ENCODE measurements at places on chromosomes 1 and 21.

GRCh38 chr1:37055631-37056030 lies 21.3 kb upstream of the GRIK3 start:
- no peak for DNase-seq

DNA sequence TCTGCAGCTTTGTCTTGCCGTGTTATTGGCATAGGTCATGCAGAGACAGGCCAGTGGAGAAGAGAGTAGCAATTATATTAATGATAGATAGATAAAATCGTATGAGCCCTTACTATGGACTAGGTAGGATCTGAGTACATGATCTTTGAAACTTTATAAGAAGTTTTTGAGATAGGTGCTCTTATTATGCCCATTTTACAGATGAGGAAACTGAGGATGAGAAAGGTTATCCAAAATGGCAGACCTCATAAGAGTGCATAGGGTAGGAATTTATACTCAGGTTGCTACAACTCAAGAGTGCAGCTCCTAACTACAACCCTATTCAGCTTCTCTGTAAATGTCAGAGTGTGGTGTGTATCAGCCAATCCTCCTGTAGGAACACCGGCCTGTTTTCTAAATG lies 89.6 kb downstream of the SLC35F3 start:
- DNase-seq = no peak

- no peak for DNase-seq
Measured at GRCh38 chr1:168134132-168134531, 2.6 kb downstream of the GPR161 start.

- no peak for DNase-seq
Measured at GRCh38 chr1:109249654-109250401, 489 bp downstream of the CELSR2 start.

GRCh38 chr1:12249181-12249580 lies 19.4 kb downstream of the VPS13D start:
- no peak for DNase-seq

GRCh38 chr1:63920154-63921117 lies 146.6 kb downstream of the ROR1 start:
- no peak for DNase-seq

DNA sequence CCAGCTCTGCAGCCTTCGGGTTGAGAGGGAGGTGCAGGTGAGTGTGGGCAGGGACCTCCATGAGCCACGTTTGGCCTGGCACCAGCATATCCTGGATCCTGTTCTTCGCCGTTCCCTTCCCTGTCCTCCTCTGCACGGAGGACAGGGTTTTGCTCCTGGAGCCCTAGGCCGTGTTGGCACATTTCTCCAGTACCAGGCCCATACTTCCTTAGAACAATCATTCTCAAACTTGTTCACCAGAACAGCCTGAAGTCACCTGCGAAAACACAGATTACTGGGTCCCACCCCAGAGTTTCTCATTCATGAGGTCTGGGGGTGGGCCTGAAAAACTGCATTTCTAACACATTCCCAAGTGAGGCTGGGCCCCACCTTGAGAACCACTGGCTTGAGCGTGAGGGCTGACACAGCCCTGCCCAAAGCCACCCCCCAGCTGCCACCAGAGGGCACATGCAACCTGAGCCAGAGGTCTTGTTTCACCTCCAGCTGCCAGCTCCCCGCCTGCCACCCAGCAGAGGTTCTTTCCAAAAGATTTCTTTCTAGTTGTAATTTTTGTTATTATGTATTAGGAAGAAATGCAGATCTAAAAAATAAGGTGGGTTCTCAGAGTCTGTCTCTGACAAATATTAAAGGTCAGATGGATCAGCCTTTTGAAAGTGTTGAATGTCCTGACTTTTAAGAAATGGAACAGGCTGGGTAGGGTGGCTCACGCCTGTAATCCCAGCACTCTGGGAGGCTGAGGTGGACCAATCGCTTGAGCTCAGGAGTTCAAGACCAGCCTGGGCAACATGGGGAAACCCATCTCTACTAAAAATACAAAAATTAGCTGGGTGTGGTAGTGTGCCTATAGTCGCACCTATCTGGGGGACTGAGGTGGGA lies 39.6 kb upstream of the LDLRAP1 start:
- peak; percentile 78 for DNase-seq

- no peak for DNase-seq
Measured at GRCh38 chr1:18041685-18042355, 65.8 kb upstream of the IGSF21 start.

- peak; percentile 49 for DNase-seq
Measured at GRCh38 chr1:1677718-1678580, 14.6 kb downstream of the SLC35E2B start.

- no peak for DNase-seq
Measured at GRCh38 chr1:2102753-2103152, 52.5 kb downstream of the PRKCZ start.

GRCh38 chr1:179953974-179954492 lies 577 bp upstream of the CEP350 start:
- DNase-seq = peak; percentile 25

DNA sequence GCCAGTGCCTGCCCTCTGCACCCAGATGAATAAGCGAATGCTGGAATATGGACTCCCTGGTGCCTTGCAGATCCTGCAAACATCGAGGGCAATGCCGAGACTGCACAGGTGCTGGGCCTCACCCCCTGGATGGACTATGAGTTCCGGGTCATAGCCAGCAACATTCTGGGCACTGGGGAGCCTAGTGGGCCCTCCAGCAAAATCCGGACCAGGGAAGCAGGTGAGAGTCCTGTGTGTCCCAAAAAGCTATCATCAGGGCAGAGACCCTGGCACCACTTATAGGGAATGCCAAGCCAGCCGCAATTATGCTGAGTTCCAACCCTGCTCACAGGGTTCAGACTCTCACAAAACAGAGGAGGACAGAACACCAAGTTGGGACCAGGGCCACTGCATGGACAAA lies 17.2 kb downstream of the TMEM81 start:
- DNase-seq = no peak

DNA sequence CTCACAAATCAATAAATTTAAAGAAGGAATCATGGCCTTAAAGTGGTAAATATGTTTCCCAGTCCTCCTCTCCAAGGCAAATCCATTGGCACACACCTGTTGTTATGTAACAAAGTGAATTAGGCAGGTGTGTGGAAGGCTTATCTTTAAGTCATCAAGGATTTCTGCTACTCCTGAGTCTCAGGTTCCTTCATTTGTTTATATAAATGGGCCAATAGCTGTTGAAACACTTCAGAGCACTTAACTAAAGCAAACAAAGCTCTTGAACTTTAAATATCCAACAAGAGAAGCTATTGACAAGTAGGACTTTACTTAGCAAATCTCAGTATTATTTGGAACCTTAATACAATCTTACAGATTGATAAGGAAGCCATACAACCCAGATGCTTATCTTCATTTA lies 99.3 kb upstream of the ESRRG start:
- DNase-seq = no peak

GRCh38 chr1:175237389-175237788 lies 44.8 kb upstream of the KIAA0040 start:
- no peak for DNase-seq

DNA sequence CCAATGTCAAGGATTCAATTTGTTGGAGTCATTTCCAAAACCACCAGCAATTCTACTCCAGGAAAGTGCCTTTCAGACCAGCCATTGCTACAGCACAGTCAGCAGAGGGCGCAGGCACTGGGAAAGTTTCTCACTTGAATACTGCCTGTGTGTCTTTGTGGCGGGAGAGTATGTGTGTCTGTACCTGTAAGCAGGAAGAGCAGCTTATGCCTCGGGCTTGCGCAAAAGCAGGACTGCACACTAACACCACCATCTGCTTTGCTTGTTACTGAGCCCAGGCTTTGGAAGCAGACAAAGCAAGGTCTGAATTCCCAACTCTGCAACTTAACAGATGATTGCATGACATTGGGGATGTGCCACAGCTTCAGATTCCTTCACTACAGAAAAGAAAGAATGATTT lies 7.0 kb upstream of the CTSE start:
- DNase-seq = peak; percentile 42

DNA sequence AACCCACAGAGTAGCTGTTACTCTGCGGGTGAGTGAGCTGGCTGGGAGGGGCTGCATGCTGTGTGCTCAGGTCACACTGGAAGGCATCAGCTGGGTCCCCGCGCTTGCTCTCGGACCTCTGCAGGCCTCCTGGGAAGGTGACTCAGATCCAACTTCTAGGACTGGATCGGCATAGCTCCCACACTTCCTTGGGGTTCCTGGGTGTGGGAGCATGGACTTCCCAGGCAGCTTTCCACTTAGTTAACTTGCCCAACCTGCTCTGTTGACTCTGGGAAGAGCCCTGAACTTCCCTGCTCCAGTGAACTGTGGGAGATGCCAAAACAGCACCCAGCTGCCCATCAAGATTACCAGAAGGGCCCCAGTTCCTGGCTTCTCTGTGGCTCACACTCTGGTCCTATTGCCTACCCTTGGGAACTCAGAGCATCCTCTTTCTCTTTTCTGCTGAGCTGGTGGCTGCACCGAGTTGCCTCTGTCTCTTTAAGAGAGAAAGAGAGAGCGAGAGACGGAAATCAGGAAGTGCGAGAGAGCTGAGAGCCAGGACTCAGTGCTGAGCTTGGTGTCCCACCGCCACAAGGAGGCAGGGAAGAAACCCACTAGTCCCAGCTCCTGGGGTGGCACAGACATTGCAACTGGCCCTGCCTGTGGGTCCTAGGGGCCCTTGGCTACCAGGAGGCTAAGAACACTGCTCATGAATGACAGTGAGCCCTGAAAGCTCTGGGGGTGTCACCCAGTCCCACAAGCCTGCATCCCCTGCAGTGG lies at the start of gene IKBKE:
TSS of gene IKBKE (plus strand) at position 544 of the 759 bp plus-strand sequence. CDS start 2,752 bp downstream, outside the sequence.
- DNase-seq = peak; percentile 35

GRCh38 chr1:232443372-232443771 lies 186.6 kb downstream of the SIPA1L2 start:
- no peak for DNase-seq

DNA sequence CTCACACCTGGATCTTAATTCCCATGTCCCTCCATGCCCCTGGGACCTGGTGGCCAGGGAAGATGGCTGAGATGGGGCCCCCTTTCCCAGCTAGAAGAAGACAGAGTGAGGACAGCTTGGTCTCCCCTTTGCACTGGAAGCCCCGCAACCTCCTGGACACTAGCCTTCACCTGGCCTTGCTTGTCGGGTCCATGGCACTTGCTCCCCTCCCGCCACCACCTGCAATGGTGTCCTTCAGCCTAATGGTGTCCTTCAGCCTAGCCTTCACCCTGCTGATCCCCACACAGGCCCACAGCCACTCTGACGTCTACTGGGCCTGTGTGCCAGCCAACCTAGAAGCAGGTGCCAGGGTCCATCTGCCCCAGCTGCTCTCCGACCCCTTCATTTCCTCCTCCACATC lies 45.9 kb upstream of the EDN2 start:
- no peak for DNase-seq

- no peak for DNase-seq
Measured at GRCh38 chr1:36522461-36523229, 39.9 kb upstream of the CSF3R start.

- no peak for DNase-seq
Measured at GRCh38 chr1:170619241-170620028, 44.5 kb upstream of the PRRX1 start.

- DNase-seq = no peak
Measured at GRCh38 chr1:108082738-108083562, 117.2 kb downstream of the SLC25A24 start.

- DNase-seq = no peak
Measured at GRCh38 chr1:212030936-212031528, 4.3 kb downstream of the INTS7 start.

GRCh38 chr1:229452956-229453801 lies 19.3 kb upstream of the ACTA1 start:
- no peak for DNase-seq

GRCh38 chr1:229514578-229515275 lies 6.6 kb upstream of the NUP133 start:
- DNase-seq = peak; percentile 65

DNA sequence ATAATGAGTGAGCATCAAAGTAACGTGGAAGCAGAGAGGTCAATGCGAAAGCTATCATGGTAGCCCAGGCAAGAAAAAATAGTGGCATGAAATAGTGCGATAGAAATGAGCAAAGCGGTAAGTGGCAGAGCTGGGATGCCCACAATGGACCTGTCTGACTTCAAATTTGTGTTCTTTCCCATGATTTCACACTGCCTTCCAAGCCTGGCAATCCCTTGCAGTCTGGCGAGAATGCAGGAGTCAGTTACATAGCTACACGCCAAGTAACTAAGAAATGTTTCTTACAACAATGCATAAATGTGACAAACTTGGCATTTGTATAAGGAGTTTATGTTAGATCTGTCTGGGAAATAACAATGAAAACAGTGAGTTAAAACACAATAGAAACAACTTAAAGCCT lies 82.6 kb downstream of the GRIK1 start:
- DNase-seq = no peak

DNA sequence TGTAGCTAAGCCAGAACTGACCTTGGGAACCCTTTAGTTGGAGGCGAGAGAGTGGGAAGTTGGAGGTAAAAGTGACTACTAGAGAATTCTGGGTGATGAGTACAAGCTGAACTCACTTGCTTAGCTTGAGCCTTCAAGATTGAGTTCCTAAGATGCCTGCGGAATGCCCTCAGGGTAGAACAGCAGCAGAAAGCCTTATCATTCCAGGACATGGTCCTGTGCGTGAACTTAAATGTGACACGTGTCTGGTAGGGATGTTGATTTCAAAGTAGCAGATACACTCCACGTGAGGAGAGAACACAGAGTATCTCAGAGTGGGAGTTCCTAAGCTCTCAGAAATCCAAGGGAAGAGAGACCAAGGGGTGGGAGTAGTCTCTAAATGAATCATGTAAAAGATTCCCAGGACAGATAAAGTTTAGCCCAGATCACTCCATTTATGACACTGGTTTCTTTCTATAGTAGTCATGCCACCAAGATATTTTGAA lies 60.1 kb downstream of the KCNK1 start:
- no peak for DNase-seq

GRCh38 chr1:107963601-107964335 lies 1.2 kb downstream of the VAV3 start:
- DNase-seq = peak; percentile 28

DNA sequence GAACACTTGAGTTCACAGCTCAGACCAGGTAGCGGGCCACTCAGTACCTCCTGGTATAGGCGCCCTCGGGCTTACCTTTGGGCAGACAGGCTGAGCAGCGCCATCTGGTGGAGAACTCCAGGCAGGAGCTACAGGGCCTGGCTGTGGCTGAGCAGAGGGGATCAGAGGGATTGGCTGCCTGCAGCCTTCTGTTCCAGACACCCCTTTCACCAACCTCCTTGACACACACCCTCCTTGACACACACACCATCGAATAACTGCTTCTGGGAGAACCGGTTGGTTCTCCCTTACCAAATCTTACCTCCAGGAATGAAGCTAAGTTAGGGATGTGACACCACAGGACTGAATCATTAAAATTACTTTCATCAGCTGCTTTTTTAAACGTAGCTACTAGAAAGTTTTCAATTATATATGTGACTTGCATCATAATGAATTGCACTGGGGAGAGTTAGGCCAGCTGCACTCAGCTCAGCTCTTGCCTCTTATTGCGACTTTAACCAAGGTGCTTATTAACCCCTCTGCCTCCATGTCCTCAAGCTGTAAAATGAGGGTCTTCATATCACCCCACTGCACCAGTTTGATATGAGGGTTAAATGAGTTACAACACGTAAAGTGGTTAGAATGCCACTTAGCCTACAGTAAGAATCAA lies 6.6 kb downstream of the LIN28A start:
- peak; percentile 87 for DNase-seq
